Type B pancreatic cell (in vitro differentiated cells): ENCODE measurements at places on chromosomes 3 and 15.

DNA sequence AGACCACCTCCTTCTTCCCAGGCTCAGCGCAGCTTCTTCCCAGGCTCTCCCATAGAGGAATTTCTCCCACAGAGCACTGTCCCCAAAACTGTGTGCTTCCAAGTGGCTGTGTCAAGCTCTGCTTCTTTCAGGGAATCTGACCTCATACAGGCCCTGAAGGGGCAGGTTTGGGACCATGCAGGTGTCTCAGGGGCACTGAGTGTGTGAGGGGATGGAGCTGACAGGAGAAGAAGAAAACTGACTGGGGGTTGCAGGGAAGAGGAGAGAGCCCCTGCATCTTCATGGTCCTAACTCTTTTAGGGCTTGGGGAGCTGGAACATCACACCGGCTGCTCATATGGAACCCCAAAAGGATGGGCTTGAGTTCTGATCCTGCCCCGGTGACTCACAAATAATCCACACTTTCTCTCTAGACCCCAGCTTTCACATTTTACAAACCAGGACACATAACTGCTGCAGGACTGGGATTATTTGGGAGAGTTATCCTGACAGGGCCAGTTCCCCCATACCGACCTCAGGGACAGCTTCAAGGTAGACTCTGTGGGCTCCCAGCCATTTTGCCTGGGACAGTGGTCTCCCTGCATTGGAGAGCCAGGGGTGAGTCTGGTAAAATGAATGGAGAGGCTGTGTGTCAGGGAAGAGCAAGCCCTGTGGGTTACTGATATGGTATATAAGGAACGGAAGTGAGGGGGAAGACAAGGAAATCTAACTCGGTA lies 316.1 kb downstream of the TLE3 start:
- peaks cover 7% of the 10 kb centered on the region for H3K4me1 ChIP-seq
- peaks cover 14% of the 10 kb centered on the region for H3K27me3 ChIP-seq
- DNase-seq, result no peak
- no peak overlapping the region for H3K27ac ChIP-seq

DNA sequence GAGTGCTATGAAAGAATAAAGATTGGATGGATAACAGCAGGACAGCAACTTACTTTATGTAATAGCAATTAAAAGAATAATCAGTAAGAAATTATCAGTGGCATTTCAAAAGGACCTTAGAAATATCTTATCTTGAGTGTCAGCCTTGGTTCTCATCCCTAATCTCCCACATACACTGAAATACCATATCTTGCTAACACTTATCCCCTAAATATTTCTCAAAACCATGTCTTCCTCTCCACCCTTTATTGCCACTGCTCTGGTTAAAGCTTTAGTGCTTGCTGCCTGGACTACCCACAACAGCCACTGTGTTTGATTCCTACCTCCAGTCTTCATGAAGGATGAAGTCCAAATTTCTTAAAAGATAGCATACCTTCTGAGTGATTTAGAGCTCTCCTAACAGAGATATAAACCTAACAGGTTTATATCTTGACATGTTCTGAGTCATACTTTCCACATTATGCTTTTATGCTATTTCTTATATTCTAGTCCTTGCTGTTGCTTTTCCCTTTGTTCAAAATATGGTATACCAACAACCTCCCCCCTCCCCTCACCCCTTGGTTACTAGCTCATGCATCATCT lies 202.8 kb downstream of the RSRC1 start:
- H3K4me3 ChIP-seq, result no peak overlapping the region
- no peaks in the 10 kb centered on the region for H3K27me3 ChIP-seq
- no peaks in the 10 kb centered on the region for H3K36me3 ChIP-seq
- no peak for DNase-seq
- H3K27ac ChIP-seq, result no peak overlapping the region

DNA sequence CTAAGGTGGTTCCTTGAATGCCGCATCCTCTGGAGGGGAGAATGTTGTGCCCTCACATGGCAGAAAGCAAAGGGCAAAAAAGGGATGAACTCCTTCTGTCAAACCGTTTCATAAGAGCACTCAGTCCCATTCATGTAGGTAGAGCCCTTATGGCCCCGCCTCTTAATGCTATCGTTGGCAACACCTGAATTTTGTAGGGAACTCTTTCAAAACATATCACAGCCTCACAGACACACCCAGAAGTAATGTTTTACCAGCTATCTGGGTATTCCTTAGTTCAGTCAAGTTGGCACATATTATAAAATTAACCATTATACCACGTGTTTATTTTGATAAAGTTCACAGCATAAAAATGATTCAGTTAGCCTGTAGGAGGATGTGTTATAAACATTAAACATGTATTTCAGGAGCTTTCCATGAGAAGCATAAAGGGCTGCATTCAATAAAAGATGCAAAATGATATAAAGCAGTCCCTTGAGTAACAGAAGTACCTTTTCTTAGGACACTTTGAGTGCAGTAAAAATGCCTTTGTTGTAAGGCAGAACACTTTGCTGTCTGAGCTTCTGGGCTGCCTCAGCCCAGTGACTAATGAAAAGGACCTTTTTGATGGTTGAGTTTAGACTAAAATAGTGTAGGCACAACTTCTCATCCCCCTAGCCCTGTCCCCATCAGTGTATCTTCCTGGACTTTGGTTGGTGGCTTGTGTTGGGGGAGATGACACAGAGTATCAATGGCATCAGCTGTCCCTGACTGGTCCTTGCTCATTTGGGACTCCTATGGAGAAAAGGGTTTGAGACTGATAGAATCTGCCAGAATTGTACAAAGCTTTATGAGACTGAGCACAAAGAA lies 263.5 kb upstream of the TPRG1 start:
- H3K27ac ChIP-seq, result no peak overlapping the region
- no peak for DNase-seq
- H3K4me3 ChIP-seq, result no peak overlapping the region

GRCh38 chr3:24067483-24067882 lies 122.4 kb downstream of the NR1D2 start:
- H3K4me1 ChIP-seq, result peaks cover 6% of the 10 kb centered on the region
- H3K27me3 ChIP-seq, result no peaks in the 10 kb centered on the region
- no peaks in the 10 kb centered on the region for H3K36me3 ChIP-seq

DNA sequence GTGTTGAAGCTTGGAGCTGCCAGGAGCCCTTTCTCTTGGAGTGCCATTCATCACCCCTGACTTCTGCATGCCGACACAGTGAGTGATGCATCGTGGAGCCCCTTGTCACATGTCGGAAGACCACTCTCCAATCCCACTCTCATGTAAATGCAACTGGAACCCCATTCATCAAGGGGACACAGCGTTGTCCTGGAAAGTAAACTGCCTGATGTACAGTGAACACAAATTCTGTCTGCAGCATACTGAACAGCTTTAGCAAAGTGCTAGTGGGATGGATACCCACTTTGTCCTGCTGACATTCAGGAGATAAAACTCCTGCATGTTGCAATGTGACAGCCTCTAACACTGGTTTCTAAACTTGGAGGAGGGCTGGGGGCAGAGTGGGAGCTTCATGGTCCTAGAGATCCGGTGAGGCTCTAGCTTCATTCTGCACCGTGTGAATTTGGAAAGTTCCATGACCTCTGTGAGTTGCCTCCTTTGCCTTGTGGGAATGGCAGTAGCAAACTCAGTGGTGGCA lies 194.8 kb downstream of the CLSTN2 start:
- H3K36me3 ChIP-seq, result no peaks in the 10 kb centered on the region
- H3K27ac ChIP-seq, result no peak overlapping the region
- peaks cover 8% of the 10 kb centered on the region for H3K4me1 ChIP-seq
- H3K4me3 ChIP-seq, result no peak overlapping the region

DNA sequence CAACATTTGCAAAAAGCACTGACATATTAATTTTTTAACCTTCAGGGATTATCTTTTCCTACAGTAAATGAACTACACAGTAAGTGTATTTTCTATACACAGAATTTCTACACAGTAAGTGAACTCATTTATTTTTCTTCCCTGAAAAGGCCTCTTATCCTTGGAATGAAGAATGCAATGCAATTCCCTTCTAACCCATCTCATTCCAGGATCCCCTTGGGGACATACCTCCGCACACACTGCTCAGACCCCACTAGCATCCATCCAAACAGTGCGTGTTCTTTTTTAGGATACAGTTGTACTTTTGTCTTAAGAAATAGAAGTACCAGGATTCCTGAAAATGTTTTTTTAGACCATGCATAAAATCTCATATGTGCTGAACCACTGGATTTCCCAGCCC lies 152.8 kb downstream of the UACA start:
- no peak for DNase-seq
- peaks cover 31% of the 10 kb centered on the region for H3K4me1 ChIP-seq
- H3K27me3 ChIP-seq, result no peaks in the 10 kb centered on the region
- no peak overlapping the region for H3K4me3 ChIP-seq

- H3K4me1 ChIP-seq, result no peaks in the 10 kb centered on the region
- no peak overlapping the region for H3K27ac ChIP-seq
Observed at GRCh38 chr3:143928541-143929255, 42.9 kb upstream of the DIPK2A start.

GRCh38 chr3:33543601-33544000 lies 103.4 kb upstream of the UBP1 start:
- H3K4me3 ChIP-seq, result no peak overlapping the region
- no peaks in the 10 kb centered on the region for H3K27me3 ChIP-seq
- H3K4me1 ChIP-seq, result no peaks in the 10 kb centered on the region
- no peak overlapping the region for H3K27ac ChIP-seq

DNA sequence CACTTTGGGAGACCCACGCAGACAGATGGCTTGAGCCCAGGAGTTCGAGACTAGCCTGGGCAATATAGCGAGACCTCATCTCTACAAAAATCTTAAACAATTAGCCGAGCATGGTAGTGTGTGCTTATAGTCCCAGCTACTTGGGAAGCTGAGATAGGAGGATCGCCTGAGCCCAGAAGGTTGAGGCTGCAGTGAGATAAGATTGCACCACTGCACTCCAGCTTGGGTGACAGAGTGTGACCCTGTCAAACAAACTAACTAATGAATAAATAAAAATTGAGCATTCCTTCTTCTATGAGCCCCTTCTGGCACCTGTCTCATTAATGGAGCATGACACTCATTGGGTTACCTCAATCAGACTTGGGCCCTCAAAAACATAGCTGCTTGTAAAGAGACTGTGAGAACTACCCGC lies 7.5 kb downstream of the ZDHHC3 start:
- peaks cover 28% of the 10 kb centered on the region for H3K4me1 ChIP-seq
- H3K27ac ChIP-seq, result peak overlapping the region; percentile 93
- peaks cover 5% of the 10 kb centered on the region for H3K36me3 ChIP-seq
- no peaks in the 10 kb centered on the region for H3K27me3 ChIP-seq
- H3K4me3 ChIP-seq, result peak overlapping the region; percentile 21
- DNase-seq, result no peak

- no peaks in the 10 kb centered on the region for H3K27me3 ChIP-seq
- peaks cover 10% of the 10 kb centered on the region for H3K4me1 ChIP-seq
- H3K36me3 ChIP-seq, result no peaks in the 10 kb centered on the region
- no peak for DNase-seq
- no peak overlapping the region for H3K27ac ChIP-seq
Observed at GRCh38 chr3:50430950-50431435, 71.7 kb upstream of the TMEM115 start.

DNA sequence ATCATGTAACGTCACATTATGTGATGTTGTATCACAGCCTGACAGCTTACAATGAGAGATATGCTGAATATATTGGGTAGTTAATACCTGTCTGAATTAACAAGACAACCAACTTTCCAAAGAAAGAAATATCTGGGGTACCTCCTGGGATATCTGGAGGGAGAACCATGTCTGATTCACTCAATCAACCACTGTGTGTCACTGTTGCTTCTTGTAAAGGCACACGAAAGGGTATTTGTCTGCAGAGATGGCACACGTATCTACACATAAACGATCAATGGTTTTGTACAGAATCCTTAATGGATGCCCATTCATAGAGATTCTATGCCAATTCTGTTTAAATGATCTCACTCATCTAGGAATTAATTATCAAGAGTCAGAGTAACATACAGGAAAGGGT lies 252.1 kb upstream of the TMCO5A start:
- no peak overlapping the region for H3K4me3 ChIP-seq
- H3K36me3 ChIP-seq, result no peaks in the 10 kb centered on the region
- H3K4me1 ChIP-seq, result peaks cover 8% of the 10 kb centered on the region
- no peak for DNase-seq
- no peak overlapping the region for H3K27ac ChIP-seq

DNA sequence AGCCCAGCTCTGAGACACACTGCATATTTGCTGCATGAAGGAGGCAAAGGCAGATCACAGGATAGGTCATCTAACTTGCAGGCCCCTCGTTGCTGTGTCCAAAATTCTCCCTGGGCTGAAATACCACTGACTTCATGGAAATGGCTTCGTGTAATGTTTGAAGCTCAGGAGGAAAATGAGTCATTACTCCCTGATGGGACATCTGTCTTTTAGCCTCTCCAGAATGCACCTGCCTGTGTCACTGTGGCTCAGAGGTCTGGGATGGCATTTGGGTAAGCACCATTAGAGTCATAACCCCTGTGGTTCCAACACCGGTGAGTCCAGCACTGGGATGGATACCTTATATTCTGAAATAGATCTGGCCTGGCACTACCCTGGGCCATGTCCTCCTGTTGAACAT lies 51.5 kb downstream of the IL12A start:
- no peaks in the 10 kb centered on the region for H3K4me1 ChIP-seq
- no peak overlapping the region for H3K27ac ChIP-seq
- no peak for DNase-seq
- no peaks in the 10 kb centered on the region for H3K36me3 ChIP-seq
- H3K4me3 ChIP-seq, result no peak overlapping the region

DNA sequence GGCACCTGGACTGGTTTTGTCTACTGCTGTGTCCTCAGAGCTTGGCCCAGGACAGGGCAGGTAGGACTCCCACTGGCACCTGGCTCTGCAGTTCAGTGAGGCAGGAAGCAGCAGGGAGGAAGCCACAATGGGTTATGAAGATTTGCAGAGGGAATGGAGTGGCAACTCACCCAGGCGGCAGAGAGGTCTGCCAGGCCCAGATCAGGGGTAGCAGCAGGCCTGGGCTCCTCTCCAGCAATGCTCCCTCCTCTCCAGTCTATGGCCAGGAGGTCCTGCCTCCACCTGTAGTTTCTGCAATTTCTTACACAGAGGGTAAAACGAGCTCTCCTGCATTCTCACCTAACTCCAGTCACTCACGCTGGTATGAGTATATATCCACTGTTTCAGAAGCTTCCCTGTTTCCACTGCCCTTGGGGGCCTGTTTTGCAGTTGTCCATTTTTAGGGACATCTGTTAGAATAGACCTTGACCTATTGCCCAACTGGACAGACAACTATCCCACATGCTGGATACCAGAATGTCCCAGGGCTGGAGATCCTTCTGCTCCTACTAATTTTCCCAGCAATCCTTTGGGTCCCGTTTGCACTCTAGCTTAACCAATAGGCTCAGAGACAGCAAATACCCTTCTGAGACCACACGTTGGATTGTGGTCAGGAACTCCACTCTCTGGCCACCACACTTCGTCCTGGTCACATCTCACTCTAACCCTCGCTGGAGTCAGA lies 35.2 kb downstream of the HMCES start:
- peaks cover 3% of the 10 kb centered on the region for H3K36me3 ChIP-seq
- DNase-seq, result peak; percentile 69
- peak overlapping the region; percentile 90 for H3K4me3 ChIP-seq
- H3K27ac ChIP-seq, result peak overlapping the region; percentile 79
- no peaks in the 10 kb centered on the region for H3K27me3 ChIP-seq
- H3K4me1 ChIP-seq, result peaks cover 7% of the 10 kb centered on the region
